ENCODE measurements at places on chromosomes 2 and 18.

DNA sequence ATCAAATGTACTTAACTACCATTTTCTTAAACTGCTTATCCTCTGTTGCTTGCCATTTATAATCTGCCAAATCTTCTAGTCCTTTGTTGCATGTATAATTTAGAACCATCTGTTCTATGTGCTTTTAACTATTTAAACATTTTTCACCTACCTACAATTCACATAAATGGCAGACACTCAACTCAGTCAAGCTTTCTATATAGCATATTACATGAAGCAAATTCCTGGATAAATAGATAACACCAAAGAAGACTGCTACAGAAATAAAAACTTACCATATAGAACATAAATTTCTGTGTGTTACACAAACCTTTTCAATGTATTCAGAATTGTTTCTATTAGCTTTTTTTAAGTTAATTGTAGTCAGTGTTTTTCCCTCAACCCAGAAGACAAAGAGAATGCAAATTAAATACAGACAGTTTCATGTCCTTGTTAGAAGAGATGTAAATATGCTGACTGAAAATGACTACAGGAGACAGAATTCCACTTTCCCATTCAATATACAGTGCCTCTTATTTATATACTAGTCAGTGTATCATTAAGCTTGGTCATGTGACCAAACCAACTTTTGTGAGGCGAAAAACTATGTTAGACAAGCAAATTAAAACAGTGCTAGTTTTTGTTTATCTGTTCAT is 2.6 kb downstream of the BAZ2B start:
- DNase-seq: peak; percentile 31

DNA sequence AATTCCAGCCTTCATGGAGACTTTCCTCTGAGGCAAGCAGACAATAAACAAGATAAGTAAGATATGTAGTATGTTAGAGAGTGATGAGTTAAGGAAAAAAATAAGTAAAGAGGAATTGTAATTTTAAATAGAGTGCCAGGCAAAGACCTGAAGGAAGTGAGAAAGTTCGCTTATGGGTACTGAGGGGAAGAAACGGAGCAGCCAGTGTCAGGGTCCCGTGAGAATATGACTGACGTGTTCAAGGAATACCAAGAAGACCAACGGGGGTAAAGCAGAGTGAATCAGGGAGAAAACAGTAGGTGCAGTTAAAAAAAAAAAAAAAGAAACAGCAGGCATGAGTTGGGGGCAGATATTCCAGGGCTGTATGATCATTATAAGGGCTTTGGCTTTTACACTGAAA is 45.1 kb downstream of the ARHGEF33 start:
- DNase-seq: no peak

- no peak for DNase-seq
Measured at GRCh38 chr2:205686783-205687640, 4.7 kb downstream of the NRP2 start.

GRCh38 chr2:69509011-69509749 is 71.9 kb upstream of the NFU1 start:
- DNase-seq: no peak

DNA sequence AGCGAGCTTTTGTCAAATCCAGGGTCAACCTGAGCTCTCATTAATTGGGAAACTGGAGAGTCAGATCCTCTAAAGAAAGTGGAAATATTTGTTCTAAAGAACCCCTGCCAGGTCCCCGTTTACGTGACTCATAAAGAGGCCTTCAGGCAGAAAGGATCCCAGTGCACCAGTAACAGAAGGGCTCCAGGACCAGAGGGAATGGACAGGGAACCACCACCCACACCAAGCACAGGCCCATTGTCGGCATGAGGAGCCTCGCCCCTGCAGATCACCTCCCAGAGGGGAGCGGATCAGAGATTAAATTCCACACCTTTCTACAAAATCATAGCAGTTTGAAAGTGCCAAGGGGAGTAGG is 16.4 kb upstream of the C1QL2 start:
- no peak for DNase-seq

- peak; percentile 70 for DNase-seq
Measured at GRCh38 chr18:45957100-45957499, 10.0 kb downstream of the EPG5 start.

DNA sequence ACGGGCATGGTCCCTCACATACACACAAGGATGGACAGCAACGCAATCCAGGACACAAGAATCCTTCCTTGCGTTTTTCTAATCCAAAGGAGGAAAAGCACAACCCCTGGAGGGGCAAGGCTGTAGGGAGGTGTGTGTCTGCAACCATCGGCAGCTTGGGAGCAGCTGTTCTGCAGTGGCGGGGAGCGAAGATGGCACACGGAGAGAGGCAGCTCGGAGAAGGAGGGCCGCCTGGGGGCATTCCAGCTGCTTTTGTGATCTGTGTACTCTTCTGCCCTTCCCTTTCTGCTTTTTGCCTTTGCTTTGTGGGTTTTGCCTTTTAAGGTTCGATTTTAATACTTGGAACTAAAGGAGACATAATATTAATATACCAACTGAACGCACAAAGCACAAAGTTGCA is 137.0 kb upstream of the DNMT3A start:
- DNase-seq: no peak

- no peak for DNase-seq
Measured at GRCh38 chr18:68854786-68855391, 57.0 kb downstream of the CCDC102B start.

DNA sequence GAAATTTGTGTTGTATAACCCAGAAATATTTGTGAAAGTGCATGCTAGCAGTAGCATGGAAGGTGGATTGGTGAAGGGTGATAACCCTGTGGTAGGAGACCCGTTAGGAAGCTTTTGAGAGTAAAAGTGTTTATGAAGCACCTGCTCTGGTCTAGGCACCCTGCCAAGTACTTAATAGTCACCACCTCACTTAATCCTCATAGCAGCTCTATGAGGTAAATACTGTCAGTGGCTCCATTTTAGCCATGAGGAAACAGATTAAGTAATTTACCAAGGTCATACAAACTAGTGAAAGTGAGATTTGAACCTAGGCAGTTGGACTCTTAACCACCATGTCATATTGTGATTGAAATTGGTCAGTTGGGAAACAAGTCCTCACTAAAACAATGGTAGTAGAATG is 66.8 kb downstream of the TET3 start:
- DNase-seq: no peak

GRCh38 chr2:84970868-84971509 is at the start of gene KCMF1:
TSS of gene KCMF1 (plus strand) at chr2:84971161. CDS start at chr2:84971452, 291 bp downstream.
- peak; percentile 73 for DNase-seq

GRCh38 chr2:157250836-157251235 is 6.7 kb upstream of the GALNT5 start:
- no peak for DNase-seq

GRCh38 chr18:78542204-78542603 is 437.4 kb upstream of the SALL3 start:
- DNase-seq: no peak

DNA sequence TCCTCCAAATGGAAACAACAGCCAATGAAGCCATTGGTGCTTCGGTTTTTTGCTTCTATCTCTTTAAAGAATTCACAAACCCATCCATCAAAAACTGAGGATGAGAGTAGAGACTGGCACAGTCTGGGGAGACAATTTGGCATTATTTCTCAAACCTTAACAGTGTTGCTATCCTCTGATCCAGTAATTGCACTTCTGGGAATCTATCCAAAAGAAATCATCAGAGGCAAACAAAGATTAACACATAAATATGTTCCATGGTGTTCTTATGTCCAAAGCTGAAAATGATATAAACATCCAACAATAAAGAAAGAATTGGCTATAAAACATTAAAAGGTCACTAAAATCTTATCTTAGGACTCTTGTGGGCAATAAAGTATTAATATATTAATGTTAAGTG is 35.1 kb downstream of the REEP1 start:
- no peak for DNase-seq

GRCh38 chr2:13335862-13336535 is 619.3 kb downstream of the TRIB2 start:
- no peak for DNase-seq

DNA sequence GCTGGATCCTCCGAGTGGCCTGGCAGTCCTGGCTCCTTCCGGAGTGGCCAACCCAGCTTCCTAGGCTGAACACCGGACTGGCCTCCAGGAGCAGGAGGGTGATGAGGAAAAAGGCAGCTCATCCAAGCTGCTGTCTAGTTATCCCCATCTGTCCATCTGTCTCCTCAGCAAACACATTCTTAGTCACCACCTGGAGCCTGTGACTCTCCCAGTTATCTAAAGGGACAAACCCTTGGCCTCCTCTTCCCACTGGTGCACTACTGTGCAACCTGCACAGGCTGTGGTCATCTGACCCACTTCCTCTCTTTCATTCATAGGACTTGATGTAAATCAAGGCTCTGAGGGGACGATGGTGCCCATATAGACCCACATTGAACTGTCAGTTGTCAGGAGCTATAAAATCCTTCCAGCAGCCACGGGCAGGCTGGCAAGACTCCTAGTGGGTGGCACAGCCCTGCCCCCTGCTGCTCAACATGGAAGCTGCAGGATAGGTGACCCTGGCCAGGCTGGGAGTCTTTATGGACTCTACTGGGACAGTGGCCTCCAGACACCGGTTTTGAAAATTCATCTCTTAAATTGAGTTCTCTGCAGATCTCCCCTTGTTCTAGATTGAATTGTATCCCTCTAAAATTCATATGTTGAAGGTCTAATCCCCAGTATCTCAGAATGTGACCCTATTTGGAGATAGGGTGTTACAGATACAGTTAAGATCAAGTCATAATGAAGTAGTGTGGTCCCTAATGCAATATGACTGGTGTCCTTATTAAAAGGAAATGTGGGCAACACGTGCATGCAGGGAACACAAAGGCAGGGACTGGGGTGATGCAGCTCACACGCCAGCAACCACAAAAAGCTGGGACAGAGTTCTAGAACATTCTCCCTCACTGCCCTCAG is 29.3 kb upstream of the DUSP2 start:
- DNase-seq: peak; percentile 52

DNA sequence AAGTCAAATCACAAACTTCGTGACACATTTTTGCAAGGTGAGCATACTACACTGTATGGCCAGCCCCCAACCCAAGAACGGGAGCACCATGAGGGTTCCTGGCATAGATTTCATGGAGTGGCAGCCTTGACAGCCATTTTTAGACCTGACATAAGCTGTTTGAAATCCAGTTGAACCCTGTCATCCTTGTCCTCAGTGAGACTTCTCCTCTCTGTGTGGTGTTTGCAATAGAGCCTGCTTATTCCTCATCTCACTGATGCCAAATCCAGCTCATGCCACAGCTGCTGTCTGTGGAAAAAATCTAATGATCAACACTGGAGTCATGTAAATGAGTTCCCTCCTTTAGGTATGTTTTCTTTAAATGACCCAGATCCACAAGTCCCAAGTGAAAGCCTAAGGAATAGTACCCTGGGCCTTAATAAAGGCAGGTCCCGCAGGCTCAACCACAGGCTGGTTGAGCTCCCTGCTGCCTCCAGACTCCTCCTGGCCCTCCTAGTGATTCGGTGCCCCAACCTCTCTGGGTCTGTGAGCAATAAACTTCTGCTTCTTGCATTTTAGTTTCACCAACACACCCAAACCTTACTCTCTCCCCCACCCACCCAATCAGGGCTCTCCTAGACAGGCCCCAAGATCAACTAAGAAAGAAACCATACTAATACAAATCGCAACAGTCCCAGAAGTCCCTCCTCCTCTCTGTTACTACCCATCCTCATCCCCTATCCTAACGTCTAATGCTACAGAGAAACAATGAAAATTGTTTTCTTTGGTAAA is 8.4 kb upstream of the CREG2 start:
- DNase-seq: peak; percentile 11

GRCh38 chr2:48471048-48471474 is 58.9 kb upstream of the STON1 start:
- peak; percentile 70 for DNase-seq

GRCh38 chr2:152336119-152336853 is 1.3 kb downstream of the FMNL2 start:
- peak; percentile 45 for DNase-seq

DNA sequence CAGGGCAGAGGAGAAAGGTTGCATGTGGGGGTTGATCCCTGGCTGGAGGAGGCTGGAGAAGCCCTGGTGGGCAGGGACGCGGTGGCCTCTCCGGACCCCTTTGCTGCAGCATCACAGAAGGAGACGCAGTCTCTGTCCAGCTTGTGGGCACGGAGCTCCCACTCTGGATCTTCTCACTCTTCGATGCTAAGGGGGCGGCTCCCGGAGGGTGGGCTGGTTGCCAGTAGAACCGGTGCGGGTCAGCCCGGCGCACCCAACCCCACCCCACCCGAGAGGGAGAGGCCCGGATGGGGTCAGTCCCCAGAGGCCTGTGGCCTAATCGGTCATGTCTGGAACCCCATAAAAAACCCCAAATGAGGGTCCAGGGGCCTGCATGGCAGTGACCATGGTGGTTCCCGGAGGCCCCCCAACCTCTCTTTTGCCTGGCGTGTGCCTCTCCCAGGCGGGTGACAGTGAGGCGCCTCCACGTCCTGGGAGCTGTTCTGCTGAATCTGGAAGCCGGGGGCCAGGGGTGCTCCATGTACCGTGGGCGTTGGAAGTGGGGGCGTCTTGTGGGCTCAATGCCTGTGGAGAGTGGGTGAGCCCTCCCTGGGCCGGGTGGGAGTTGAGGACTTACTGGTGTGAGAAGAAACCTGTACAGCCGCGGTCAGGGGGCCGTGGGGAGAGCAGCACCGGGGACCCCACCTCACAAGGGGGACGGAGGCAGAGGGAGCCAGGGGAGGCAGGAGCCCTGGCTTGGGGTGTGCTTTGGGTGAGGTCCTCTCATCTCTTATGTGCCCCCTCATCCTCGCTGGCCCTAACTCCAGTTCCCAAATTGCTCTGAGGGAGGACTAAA is 79.6 kb downstream of the RTP5 start:
- no peak for DNase-seq

DNA sequence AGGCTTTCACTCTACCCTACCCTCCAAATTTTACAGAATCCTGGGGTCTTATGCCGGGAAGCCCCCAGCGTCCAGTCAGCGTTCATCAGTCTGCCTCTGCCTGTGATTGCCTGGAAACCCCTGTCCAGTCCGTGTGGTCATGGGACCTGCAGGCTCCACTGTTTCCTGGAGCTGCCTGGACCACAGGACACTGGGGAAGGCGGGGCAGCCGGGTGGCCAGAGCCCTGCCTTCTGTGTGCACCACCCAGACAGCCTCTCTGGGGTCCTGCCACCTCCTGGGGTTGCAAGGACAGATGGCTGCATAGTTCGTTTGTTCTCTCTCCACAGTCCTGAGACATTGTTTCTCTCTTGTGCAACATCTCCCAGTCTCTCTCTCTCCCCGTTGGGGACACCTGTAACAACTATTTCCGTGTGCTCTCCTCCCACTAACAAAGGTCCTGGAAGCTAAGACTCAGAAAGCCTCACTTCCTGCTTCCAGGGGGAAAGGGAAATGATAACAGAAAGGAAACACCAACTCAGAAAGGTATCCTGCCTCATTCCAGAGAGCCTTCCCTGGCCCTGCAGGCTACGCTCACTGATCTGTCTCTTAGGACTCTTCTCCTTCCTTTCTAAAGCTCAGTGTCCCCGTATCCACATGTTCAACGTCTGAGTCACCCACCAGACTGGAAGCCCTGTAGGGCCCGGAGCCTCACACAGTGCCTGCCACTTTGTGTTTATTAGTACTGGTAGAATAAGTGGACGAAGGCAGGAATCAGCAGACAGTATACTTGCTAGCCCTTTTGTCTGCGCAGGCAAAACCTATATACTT is 192.8 kb upstream of the RAB12 start:
- peak; percentile 5 for DNase-seq

GRCh38 chr2:172634477-172634876 is 78.6 kb downstream of the PDK1 start:
- no peak for DNase-seq

GRCh38 chr18:3060667-3061580 is 48.0 kb upstream of the LPIN2 start:
- DNase-seq: no peak

All from fibroblast of skin of right quadriceps (primary cell).